ENCODE measurements at places on chromosomes 1 and 21.

DNA sequence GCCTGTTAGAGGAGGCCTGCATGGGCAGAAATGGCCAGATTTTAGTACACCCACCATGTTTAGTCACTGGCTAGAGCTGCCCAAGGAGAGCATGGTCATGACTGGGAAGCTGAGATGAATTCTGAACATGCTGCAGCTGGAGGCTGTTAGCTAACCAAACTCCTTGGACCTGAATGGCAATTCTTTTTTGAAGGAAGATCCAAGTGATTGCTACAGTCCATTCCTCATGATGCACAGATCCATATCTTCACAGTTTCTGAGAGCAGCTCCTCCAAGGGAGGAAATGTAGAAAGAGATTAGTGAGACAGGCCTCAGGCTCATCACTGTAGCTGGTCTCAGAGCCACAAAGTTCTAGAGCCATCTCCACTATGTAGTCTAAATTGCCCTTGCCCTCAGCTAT lies 11.1 kb downstream of the ZFYVE9 start:
- DNase-seq = no peak

DNA sequence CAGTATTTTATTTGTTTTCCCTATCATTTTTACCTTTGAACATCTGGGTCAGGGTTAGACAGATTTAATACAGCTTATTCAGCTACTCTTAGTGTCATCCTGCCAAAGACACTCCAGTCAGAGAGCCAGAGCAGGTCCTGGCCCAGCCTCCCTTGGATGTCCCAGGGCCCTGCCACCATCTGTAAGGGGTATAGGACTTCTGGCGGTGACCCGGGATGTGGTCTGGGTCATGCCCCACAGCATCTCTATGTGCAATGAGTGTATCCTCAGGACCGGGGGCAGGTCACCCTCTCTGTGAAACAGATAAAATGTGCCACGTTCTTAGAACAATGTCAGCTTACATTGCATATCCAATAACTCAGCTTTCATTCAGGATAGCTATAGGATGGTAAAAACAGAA lies 37.8 kb upstream of the PRSS38 start:
- no peak for DNase-seq

GRCh38 chr1:16248007-16248436 lies 11.0 kb upstream of the CPLANE2 start:
- DNase-seq = peak; percentile 31

- peak; percentile 76 for DNase-seq
These were observed 537.1 kb downstream of the AJAP1 start for GRCh38 chr1:5191470-5191869.
